Activated CD4-positive, CD25-positive, alpha-beta regulatory T cell treated with anti-CD3 and anti-CD28 coated beads, Interleukin-2, amount 50 U/mL, for 24 hours (primary cell): ENCODE measurements at places on chromosomes 16 and 17.
A peak's percentile ranks its signal among the peaks of the same experiment; 100 is the strongest.

DNA sequence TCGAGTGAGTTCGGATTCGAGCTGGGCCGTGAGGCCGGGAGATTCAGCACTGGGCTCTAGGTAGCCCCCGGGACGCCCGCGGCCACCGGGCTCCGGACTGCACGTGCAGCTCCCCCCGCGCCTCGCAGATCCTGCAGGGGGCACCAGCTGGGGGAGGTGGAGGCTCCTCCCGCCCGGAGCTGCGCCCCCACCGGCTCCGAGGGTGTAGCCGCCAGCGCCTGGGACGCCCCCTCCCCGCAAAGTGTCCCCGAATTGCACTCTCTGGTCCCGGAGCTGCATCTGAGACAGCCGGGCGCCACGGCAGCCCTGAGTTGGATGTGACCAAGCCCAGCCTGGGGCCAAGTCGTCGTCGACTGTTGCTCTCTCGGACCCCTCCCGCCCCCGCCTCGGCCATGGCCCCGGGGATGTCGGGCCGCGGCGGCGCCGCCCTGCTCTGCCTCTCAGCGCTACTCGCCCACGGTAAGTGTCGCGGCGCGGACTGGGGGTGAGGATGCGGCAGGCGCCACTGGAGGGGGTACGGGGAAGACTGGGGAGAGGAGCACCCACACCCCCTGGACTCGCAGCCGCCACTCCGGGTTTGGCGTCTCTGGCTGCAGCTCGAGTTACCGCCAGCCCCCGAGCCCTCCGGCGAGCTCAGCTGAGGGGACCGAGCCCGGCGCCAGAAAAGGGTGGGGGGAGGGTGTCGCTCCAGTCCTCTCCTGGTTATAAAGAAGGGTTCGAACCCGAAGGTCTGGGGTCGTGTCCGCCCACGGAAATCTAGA, 1.5 kb downstream of the TMEM132E start:
- no peak for ATAC-seq

DNA sequence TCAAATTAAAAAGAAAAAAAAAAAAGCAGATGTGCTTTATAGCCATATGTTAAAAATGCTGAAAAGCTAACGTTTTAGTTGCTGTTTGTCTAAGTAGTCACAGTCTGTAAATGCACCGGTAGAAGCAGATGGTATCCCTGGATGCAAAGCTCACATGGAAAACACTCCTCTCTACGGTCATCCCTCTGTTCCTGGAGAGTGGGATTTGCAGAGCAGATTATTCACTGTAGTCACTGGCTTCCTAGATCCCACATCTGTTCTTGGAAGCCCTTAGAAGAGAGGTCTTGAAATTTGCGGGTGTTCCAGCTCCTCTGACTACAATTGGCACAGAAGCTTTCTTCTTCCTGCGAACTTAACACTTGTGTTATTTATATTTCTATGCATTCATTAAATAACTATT, 186.6 kb downstream of the PMP22 start:
- ATAC-seq: no peak

DNA sequence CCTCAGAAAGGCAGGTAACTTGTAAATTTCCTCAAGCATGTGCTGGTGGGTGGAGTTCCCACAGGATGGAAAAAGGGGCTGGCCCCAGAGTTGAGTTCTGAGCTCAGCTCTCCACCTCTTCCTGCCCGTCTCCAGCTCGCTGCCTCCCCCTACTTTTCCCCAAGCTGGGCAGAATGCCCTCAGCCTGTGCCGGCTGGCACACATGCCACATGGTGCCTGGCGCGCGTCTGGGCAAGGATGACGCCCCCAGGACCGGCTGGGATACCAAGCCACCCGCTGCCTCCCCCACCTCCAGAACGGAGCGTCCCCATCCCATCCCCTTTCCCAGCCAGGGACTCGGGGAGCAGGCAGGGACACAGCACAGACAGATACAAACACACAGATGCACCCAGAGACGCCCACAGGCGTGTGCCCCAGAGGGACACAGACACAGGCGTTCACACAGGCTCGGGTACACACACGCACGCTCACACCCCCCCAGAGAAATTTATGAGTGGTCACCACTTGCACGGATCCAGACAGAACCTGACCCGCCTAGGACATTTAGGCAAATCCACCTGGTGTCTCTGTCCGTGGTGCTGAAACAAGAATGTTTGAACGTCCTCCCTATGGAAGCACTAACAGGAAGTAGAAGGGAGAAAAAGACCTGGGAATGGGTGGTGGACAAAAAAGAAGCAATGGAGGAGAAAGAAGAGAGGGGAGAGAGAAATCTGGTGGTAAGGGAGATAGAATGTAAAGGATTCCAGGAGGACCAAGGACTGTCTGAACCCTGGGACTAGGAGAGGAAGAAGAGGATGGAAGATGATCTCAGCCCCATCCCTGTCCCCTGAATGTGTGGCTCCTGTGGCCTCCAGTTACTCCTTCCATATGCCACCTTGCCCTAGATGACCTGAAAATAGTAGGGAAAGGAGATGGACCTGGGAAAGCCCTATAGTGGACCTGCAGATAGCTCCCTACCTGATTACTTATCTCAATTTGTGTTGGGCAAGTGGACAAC, 15.5 kb downstream of the NEUROD2 start:
- ATAC-seq: no peak

DNA sequence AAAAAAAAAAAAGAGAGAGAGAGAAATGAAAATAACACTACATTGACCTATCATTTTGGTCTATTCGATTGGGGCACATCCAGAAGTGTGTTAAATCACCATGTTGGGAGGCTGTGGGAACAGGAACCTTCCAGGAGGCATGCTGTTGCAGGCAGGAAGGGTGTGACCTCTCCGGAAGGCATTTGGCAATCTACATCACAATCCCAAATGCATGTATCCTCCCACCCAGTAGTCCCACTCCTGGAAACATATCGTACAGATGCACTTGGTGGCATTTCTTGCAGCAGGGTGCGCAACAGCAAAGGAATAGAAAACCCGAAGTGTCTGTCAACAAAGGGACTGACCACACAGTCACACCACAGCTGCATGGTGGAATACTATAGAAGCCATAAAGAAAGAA, 7.9 kb downstream of the PLLP start:
- no peak for ATAC-seq

- ATAC-seq: peak; percentile 69
These were observed 64.1 kb downstream of the TIMM22 start for GRCh38 chr17:1060991-1061390.

GRCh38 chr17:40597556-40598300, 32.5 kb upstream of the CCR7 start:
- peak; percentile 3 for ATAC-seq
